Activated CD8-positive, alpha-beta T cell treated with anti-CD3 and anti-CD28 coated beads for 36 hours (primary cell): ENCODE measurements at places on chromosomes 5 and 9.

- DNase-seq, result peak; percentile 72
Observed at GRCh38 chr5:135887447-135887864, 8.2 kb downstream of the IL9 start.

- no peak for DNase-seq
Observed at GRCh38 chr9:362561-363273, 148.1 kb downstream of the DOCK8 start.

DNA sequence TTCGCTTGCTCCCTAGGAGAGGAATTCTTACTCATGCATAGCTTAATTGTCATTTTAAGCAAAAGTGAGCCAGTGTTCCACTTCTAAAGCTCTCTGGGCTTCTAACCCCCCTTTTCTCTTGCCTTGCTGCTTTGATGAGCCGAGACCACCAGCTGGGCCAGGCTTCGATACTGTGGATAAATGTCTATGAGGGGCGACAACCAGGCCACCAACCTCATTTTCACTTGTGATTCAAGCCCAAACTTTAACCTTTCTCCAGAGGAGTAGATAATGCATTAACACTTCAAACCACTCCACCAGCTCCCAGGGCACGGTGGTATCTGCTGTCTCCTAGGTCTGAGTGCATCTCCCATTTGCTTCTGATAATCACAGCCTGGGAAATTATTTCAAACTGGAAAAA, 205.6 kb downstream of the PSAT1 start:
- no peak for DNase-seq

GRCh38 chr9:18046068-18046467, 427.9 kb upstream of the ADAMTSL1 start:
- DNase-seq, result no peak

DNA sequence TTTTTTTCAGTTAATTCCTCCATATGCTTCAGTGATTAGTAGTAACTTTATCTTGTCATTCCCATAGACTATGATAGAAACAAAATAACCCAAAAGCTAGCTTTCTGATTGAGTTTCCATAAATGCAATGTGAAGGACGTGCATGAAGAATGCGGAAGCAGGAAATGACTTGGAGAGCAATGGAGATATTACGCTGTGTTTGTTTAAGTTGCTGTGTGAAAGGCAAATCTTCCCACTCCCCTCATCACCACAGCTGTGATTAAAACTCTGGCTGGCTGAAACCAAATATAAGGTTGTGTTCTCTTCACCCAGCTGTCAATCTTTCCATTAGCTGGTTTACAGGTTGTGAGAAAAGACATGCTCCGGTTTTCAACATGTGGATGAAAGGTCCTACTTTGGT, 83.9 kb downstream of the NR2F1-AS1 start:
- no peak for DNase-seq

- no peak for DNase-seq
Observed at GRCh38 chr5:14753292-14753691, 88.8 kb downstream of the OTULIN start.

GRCh38 chr9:129989740-129990139, 53.2 kb downstream of the FNBP1 start:
- DNase-seq, result no peak

GRCh38 chr5:172574871-172575223, 66.2 kb upstream of the NEURL1B start:
- DNase-seq, result no peak

GRCh38 chr5:71978216-71978615, 129.1 kb upstream of the MAP1B start:
- no peak for DNase-seq
